T47D (cell line): ENCODE measurements at places on chromosomes 12 and 14.

DNA sequence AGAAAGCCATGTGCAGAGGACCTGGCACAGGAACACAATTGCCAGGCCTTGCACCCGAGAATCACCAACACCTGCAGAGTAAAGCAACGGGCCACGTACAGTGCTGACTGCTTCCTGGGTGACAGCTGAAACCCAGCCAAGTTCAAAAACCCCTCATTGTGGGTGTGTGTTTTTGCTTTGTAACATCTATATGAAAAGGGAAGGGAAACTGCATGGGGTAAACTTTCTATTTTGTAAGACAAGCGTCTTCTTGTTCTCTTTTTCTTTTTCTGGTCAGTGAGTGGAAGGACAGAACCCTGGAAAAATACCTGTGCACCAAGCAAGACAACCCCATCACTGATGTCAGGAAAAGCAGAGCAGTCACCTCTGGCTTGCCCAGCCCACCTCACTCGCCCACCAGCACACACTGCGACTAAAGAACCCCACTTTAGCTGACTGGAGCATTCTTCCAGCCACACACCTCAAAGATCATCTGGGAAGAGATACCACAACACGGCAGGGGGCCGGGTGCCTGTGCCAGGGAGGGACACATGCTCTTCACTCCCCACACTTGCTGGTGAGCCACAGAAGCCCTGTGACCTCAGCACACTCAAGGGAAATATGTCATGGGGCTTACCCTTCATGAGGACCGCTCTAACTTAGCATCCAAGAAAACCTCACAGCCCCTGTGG is 172.3 kb downstream of the NDUFA12 start:
- DNase-seq = no peak

DNA sequence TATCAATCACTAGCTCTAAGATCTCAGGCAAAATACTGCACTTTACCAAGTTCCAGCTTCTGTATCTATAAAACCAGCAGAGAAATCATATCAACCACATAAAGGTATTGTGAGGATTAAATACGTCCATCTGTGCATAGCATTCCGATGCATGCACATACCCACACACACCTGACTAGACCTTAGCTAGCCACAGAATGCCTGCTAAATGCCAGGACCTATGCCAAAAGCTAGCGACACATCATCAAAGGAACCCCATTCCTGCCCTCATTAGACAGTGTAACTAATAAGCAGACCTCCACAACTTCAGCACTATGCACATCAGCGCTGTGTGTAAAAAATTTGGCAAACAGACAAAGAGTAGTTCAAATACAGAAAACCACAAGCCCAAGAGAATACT is 185.2 kb downstream of the SLC2A13 start:
- DNase-seq = no peak

- DNase-seq = no peak
These were observed 13.4 kb downstream of the NCAPD2 start for GRCh38 chr12:6507102-6507998.

- no peak for DNase-seq
These were observed 199.7 kb upstream of the CPNE8 start for GRCh38 chr12:39105111-39105510.

GRCh38 chr14:49483268-49483667 is 102.9 kb downstream of the RPS29 start:
- no peak for DNase-seq

GRCh38 chr12:117365049-117365616 is 3.7 kb upstream of the NOS1 start:
- no peak for DNase-seq

- no peak for DNase-seq
These were observed 4.4 kb upstream of the GALNT6 start for GRCh38 chr12:51395283-51396230.

GRCh38 chr14:94673781-94674231 is 61.6 kb downstream of the SERPINA3 start:
- DNase-seq = no peak

- no peak for DNase-seq
These were observed 308.7 kb downstream of the RPAP3 start for GRCh38 chr12:47396902-47397663.

DNA sequence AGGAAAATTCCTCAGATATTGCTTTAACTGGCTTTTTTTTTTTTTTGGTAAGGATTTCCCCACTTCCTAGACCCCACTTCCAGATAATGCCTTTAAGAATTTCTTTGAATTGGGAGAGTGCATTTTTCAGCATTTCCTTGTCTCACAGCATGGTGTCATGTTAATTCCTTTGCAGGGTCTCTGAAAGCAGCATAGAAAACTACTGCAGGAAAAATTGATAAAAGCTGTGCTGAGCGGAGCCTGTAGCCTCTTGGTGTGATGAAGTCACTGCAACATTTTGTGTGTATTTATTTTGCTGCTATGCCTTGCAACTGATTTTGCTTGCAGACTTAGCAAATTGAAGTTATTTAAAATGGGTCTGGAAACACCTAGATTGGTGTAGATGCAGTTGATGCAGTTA is 2.7 kb downstream of the ANO4 start:
- DNase-seq = no peak

- DNase-seq = no peak
These were observed 122.1 kb downstream of the PRKD1 start for GRCh38 chr14:29805415-29806123.

- DNase-seq = no peak
These were observed 9.1 kb upstream of the TBX5 start for GRCh38 chr12:114414866-114415524.

GRCh38 chr12:6921996-6922946 is 5.5 kb upstream of the ATN1 start:
- DNase-seq = no peak

- DNase-seq = no peak
These were observed 8.1 kb downstream of the COCH start for GRCh38 chr14:30882431-30882830.

GRCh38 chr12:31626270-31626995 is 33.1 kb upstream of the ETFBKMT start:
- DNase-seq = no peak

GRCh38 chr12:45726603-45727300 is 2.8 kb upstream of the ARID2 start:
- DNase-seq = peak; percentile 42

- DNase-seq = peak; percentile 38
These were observed 9.0 kb upstream of the OR6J1 start for GRCh38 chr14:22653012-22653621.

GRCh38 chr12:87793131-87793530 is 236.1 kb downstream of the C12orf50 start:
- DNase-seq = no peak

DNA sequence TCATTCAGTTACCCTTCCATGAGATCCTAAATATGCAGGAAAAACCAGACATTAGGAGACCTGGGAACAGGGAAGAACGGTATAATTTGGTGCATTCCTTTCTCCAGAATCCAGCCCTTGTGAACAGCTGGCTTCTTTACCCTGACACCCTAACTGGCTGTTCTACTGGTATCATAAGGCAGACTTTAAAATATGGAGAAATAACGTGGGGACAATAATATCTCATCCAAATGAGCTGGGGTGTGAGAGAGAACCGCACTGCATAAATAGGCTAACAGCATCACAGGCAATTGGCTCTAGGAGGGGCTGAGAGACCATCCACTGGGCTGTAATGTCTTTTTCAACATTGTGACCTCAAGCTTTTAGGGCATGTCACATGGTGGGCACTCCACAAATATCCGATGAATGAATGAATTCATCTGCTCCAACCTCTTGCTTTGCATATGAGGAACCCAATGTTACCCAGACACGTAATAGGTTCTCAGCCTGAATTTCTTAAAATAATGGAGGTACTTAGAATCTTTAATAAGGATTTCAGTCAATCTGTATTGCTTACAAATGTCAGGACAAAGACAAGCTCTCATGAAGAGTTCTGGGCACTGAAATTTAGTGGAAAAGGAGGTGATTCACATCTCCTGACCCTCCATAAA is 157.9 kb downstream of the SAMD4A start:
- DNase-seq = no peak

GRCh38 chr14:99275222-99275584 is 3.2 kb upstream of the BCL11B start:
- no peak for DNase-seq

GRCh38 chr12:118428643-118429042 is 52.3 kb downstream of the SUDS3 start:
- DNase-seq = no peak

DNA sequence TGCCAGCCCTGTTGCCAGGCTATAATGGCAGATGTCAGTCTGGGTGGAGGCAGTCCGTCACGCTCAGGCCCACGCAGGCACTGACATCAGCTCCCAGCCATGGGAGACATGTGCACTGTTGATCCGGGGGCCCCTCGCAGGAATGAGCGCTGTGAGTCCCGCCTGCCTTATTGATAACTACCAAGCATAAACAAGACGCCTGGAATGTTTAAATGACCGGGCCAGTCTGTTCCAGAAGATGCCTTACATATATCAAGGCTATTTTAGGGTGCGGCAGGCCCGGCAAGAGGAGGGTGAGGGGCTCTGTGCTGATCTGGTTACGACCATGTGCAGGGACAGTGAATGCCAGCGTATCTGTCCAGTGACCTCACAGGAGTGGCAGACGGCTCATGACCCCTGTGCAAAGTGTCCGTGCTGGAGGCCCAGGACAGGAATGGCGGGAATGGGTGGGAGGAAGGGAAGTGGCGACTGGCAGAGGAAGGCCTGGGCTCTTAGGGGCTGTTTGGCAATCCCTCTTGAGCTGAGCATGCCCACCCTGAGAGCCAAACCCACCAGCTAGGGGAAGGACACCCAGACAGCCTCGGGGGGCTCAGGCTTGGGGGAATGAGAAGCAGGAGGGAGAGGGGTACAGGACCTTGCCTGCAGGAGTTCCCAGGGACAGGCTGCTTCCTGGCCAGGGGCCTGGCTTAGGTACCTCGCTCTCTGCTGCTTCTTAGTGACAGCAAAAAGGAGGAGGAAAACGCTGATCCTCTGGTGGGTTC is 49.3 kb downstream of the DLK1 start:
- DNase-seq = no peak

DNA sequence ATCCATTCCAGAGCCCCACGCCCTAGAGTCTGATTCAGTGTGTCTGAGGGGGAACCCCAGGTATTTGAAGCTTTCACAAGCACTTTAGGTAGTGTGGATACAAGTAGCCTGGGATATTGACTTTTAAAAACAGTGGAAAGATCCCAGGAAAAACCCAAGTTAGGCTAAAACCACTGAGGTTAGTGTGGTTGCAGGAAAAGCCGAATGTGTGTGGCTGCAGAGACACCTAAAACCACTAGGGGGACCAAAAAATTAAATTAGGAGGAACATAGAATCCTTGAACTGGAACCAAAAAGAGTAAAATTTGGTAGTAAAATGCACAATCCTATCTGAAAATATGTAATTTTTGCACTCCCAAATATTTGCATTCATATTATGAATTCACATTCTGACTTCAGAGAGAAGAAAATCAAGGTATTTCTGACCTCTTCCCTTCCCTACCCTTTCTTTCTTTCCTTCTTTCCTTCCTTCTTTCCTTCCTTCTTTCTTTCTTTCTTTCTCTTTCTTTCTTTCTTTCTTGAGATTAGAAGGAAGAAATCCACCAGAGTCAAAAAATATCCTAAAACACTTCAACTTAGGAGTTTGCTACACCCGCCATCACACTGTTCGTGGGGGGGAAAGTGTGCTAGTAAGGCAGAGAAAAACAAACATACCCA is 37.8 kb downstream of the SLCO1A2 start:
- DNase-seq = peak; percentile 38

DNA sequence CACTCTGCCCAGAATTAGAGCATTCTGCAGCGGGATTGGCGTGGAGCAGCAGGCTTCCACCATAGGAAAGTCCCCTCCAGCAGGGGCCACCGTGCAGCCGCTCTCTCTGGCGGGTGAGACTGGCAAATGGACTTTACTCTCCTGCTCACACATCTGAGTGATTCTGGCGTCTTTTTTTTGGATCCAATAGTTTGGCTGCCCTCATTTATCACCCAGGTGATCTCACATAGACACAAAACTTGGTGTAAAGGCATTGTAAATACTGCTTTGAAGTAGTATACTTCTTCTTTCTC is 130.3 kb downstream of the TGFB3 start:
- DNase-seq = no peak

- no peak for DNase-seq
These were observed 905 bp upstream of the DLK1 start for GRCh38 chr14:100725587-100726387.

GRCh38 chr12:50212071-50212467 is 44.9 kb upstream of the CERS5 start:
- DNase-seq = no peak

GRCh38 chr12:80282226-80282625 is 161.8 kb upstream of the PTPRQ start:
- no peak for DNase-seq

DNA sequence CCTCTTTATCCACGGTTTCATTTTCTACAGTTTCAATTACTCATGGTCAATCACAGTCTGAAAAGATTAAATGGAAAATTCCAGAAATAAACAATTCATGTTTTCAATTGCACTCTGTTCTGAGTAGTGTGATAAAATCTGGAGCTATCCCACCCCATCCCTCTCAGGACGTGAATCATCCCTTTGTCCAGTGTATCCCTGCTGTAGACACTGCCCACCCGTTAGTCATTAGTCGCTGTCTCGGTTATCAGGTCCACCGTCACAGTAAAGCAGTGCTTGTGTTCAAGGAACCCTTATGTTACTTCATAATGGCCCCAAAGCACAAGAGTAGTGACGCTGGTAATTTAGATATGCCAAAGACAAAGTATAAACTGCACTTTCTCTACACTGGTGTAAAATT is 141.0 kb upstream of the LMNTD1 start:
- DNase-seq = no peak

- no peak for DNase-seq
These were observed 34.2 kb upstream of the PPP1R13B start for GRCh38 chr14:103881268-103882201.

GRCh38 chr12:31517994-31518393 is 72.9 kb downstream of the DENND5B start:
- no peak for DNase-seq

DNA sequence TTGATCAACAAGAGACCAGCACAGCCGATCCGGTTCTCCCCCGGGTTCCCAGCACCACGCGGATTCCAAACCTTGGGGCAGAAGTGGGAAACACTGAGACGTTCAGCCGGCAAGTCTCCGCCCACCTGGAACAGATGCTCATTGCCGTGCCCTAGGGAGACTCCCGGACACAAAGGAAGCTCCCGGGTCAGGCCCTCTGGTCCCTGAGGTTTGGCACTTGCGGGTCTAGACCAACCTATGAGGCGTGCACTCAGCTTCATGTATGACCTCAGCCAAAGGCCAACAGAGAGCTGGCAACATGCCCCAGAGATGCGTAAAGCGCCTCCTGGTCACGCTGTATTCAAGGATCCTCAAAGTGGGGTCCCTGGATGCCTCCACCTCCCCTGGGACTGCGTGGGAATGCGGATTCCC is 2.5 kb downstream of the RIMBP2 start:
- DNase-seq = no peak

GRCh38 chr12:7073946-7074345 is 13.4 kb downstream of the C1S start:
- no peak for DNase-seq
